ENCODE measurements at places on chromosomes 12 and 14. TPM values are rescaled to one million over a fixed set of nuclear protein-coding genes. Genes with fewer than 3 reads are reported as not detected.

- peaks cover 6% of the 10 kb centered on the region for H3K27me3 ChIP-seq
- no peak for DNase-seq
- no peaks in the 10 kb centered on the region for H3K36me3 ChIP-seq
- H3K4me1 ChIP-seq, result no peaks in the 10 kb centered on the region
- no peak overlapping the region for H3K4me3 ChIP-seq
Observed at GRCh38 chr14:105891631-105892452, 365.5 kb downstream of the TMEM121 start.

DNA sequence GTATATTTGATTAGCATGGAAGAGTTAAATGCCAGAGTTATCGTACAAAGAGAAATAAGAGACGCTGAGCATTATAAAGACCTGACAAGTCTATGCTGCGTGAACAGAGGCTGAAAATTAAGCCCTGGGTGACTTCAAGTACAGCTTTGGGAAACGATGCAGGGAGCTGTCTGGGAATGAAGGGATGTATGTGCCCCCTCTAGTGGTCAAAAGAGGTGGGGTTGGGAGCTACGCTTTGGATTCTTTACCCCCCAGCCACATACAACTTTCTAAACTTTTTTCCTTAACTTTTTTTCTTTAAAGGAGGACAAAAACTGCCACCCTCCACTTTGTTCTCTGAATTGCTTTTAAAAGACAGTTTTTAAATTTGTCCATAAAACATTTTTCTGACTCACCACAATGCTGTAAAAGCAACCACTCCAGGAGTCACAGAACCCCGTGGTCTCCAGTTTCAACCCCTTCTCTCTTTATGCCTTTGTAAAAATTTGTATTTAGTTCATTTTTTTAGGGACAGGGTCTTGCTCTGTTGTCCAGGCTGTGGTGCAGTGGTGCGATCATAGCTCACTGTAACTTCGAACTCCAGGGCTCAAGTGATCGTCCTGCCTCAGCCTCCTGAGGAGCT lies 59.4 kb downstream of the ZNF664 start:
- H3K4me3 ChIP-seq, result no peak overlapping the region
- DNase-seq, result peak; percentile 84
- no peak overlapping the region for H3K27ac ChIP-seq
- H3K36me3 ChIP-seq, result no peaks in the 10 kb centered on the region
- peaks cover 42% of the 10 kb centered on the region for H3K4me1 ChIP-seq

GRCh38 chr14:68305738-68306137 lies 486.2 kb downstream of the RAD51B start:
- H3K27ac ChIP-seq, result no peak overlapping the region
- H3K27me3 ChIP-seq, result no peaks in the 10 kb centered on the region
- no peak for DNase-seq
- no peak overlapping the region for H3K4me3 ChIP-seq

GRCh38 chr14:50875359-50876070 lies 3.7 kb downstream of the ABHD12B start:
- no peak for DNase-seq
- H3K4me3 ChIP-seq, result no peak overlapping the region
- H3K36me3 ChIP-seq, result no peaks in the 10 kb centered on the region
- no peaks in the 10 kb centered on the region for H3K27me3 ChIP-seq
- no peak overlapping the region for H3K27ac ChIP-seq
- H3K4me1 ChIP-seq, result no peaks in the 10 kb centered on the region

- no peaks in the 10 kb centered on the region for H3K4me1 ChIP-seq
- no peak for DNase-seq
- H3K36me3 ChIP-seq, result peaks cover 15% of the 10 kb centered on the region
- no peak overlapping the region for H3K27ac ChIP-seq
- no peak overlapping the region for H3K4me3 ChIP-seq
Observed at GRCh38 chr14:23481979-23482822, 12.7 kb downstream of the NGDN start.

- no peak overlapping the region for H3K4me3 ChIP-seq
- no peaks in the 10 kb centered on the region for H3K36me3 ChIP-seq
- H3K27ac ChIP-seq, result no peak overlapping the region
- no peaks in the 10 kb centered on the region for H3K4me1 ChIP-seq
- no peak for DNase-seq
Observed at GRCh38 chr14:36495666-36496065, 24.4 kb downstream of the NKX2-1 start.

- H3K27me3 ChIP-seq, result no peaks in the 10 kb centered on the region
- no peak overlapping the region for H3K4me3 ChIP-seq
- DNase-seq, result peak; percentile 60
Observed at GRCh38 chr14:77883847-77884238, 83.9 kb downstream of the ADCK1 start.

DNA sequence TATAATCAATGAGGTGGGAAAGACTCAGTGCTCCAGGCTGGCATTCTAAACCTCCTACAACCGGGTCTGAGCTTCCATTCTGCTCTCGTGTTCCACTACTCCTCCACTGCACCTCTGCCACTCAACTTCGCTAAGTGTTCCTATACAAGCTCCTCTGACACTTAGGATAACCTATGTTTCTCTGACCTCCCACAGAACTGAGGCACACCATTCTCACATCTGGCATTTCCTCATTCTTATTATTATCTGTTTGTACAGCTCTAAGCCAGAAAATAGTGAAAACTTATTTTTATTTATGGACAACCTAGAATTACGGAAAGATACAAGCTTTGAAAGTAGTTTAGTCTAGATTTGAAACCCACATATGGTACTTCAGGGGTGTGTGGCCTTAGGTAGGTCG lies 127.0 kb downstream of the MED13L start:
- H3K27ac ChIP-seq, result no peak overlapping the region
- no peaks in the 10 kb centered on the region for H3K36me3 ChIP-seq
- H3K27me3 ChIP-seq, result no peaks in the 10 kb centered on the region
- DNase-seq, result no peak

- H3K36me3 ChIP-seq, result peaks cover 9% of the 10 kb centered on the region
- no peak for DNase-seq
- no peaks in the 10 kb centered on the region for H3K27me3 ChIP-seq
- H3K4me1 ChIP-seq, result no peaks in the 10 kb centered on the region
- H3K27ac ChIP-seq, result no peak overlapping the region
- no peak overlapping the region for H3K4me3 ChIP-seq
Observed at GRCh38 chr14:52902971-52903619, 47.8 kb downstream of the FERMT2 start.

- no peaks in the 10 kb centered on the region for H3K36me3 ChIP-seq
- no peaks in the 10 kb centered on the region for H3K27me3 ChIP-seq
- H3K4me3 ChIP-seq, result no peak overlapping the region
- H3K4me1 ChIP-seq, result peaks cover 38% of the 10 kb centered on the region
- H3K27ac ChIP-seq, result no peak overlapping the region
Observed at GRCh38 chr12:49013428-49013827, 5.1 kb downstream of the PRKAG1 start.

DNA sequence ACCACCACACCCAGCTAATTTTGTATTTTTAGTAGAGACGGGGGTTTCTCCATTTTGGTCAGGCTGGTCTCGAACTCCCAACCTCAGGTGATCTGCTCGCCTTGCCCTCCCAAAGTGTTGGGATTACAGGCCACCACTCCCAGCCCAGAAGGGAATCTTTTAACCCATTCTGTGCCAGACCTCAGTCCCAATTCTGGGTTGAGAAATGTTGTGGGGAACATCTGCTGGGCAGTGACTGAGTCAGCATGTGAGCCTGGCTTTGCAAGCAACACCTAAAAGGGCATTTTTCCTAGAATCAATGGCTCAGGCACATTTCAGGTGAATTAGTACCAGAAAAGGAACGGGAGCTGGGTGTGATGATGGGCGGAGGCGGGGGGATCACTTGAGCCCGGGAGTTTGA lies 7.6 kb upstream of the SPATS2 start:
- H3K27ac ChIP-seq, result no peak overlapping the region
- H3K4me1 ChIP-seq, result no peaks in the 10 kb centered on the region
- no peaks in the 10 kb centered on the region for H3K27me3 ChIP-seq
- DNase-seq, result no peak

GRCh38 chr12:120229071-120229486 lies 28.2 kb upstream of the RPLP0 start:
- H3K27ac ChIP-seq, result peak overlapping the region; percentile 98
- H3K36me3 ChIP-seq, result no peaks in the 10 kb centered on the region
- H3K27me3 ChIP-seq, result no peaks in the 10 kb centered on the region
- H3K4me1 ChIP-seq, result peaks cover 63% of the 10 kb centered on the region

GRCh38 chr14:82239223-82239622 lies 705.6 kb upstream of the SEL1L start:
- H3K27me3 ChIP-seq, result no peaks in the 10 kb centered on the region
- no peaks in the 10 kb centered on the region for H3K36me3 ChIP-seq
- no peak overlapping the region for H3K27ac ChIP-seq
- no peak for DNase-seq
- H3K4me3 ChIP-seq, result no peak overlapping the region

- H3K4me3 ChIP-seq, result no peak overlapping the region
- H3K4me1 ChIP-seq, result peaks cover 7% of the 10 kb centered on the region
- no peak overlapping the region for H3K27ac ChIP-seq
- no peaks in the 10 kb centered on the region for H3K27me3 ChIP-seq
- no peaks in the 10 kb centered on the region for H3K36me3 ChIP-seq
Observed at GRCh38 chr14:100025111-100025510, 40.1 kb upstream of the EVL start.

DNA sequence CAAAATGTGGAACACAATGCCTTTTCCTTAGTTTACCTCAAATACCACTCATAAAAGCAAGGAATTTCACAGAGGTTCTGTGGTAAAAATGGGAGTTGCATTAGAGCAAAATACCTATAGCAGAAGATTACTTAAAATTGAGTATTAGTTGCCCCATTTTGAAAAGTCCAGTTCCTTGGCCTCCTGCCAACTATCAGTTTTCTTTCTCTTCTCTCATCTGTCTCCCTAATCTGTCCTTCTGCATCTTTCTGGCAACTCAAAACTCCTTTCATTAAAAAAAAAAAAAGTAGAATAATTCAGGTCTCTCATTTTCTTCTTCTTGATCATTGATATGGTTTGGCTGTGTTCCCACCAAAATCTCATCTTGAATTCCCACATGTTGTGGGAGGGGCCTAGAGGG lies 127.3 kb downstream of the ATP23 start:
- H3K4me1 ChIP-seq, result peaks cover 21% of the 10 kb centered on the region
- H3K27ac ChIP-seq, result no peak overlapping the region
- H3K27me3 ChIP-seq, result no peaks in the 10 kb centered on the region
- H3K36me3 ChIP-seq, result no peaks in the 10 kb centered on the region
- no peak for DNase-seq

- H3K27ac ChIP-seq, result no peak overlapping the region
- no peak for DNase-seq
- H3K36me3 ChIP-seq, result no peaks in the 10 kb centered on the region
- H3K4me1 ChIP-seq, result no peaks in the 10 kb centered on the region
Observed at GRCh38 chr12:71973687-71974086, 35.0 kb downstream of the TPH2 start.

- peak; percentile 90 for DNase-seq
- H3K27me3 ChIP-seq, result no peaks in the 10 kb centered on the region
- H3K4me1 ChIP-seq, result peaks cover 58% of the 10 kb centered on the region
- H3K36me3 ChIP-seq, result peaks cover 36% of the 10 kb centered on the region
Observed at GRCh38 chr12:109951751-109952150, 44.4 kb downstream of the GIT2 start.

- H3K27me3 ChIP-seq, result no peaks in the 10 kb centered on the region
- H3K4me1 ChIP-seq, result no peaks in the 10 kb centered on the region
- H3K36me3 ChIP-seq, result no peaks in the 10 kb centered on the region
- no peak for DNase-seq
- H3K4me3 ChIP-seq, result no peak overlapping the region
Observed at GRCh38 chr14:67440513-67440912, 28.5 kb upstream of the PLEK2 start.

- H3K27ac ChIP-seq, result no peak overlapping the region
- no peaks in the 10 kb centered on the region for H3K27me3 ChIP-seq
- no peak overlapping the region for H3K4me3 ChIP-seq
- no peaks in the 10 kb centered on the region for H3K36me3 ChIP-seq
Observed at GRCh38 chr12:129467726-129468125, 436.1 kb downstream of the TMEM132D start.

GRCh38 chr12:91702843-91703425 lies 442.7 kb downstream of the BTG1 start:
- no peaks in the 10 kb centered on the region for H3K36me3 ChIP-seq
- no peak overlapping the region for H3K27ac ChIP-seq
- H3K4me3 ChIP-seq, result no peak overlapping the region
- H3K27me3 ChIP-seq, result no peaks in the 10 kb centered on the region

GRCh38 chr14:90500665-90501370 lies 104.0 kb downstream of the CALM1 start:
- H3K4me3 ChIP-seq, result no peak overlapping the region
- no peak for DNase-seq
- H3K36me3 ChIP-seq, result no peaks in the 10 kb centered on the region
- no peak overlapping the region for H3K27ac ChIP-seq

DNA sequence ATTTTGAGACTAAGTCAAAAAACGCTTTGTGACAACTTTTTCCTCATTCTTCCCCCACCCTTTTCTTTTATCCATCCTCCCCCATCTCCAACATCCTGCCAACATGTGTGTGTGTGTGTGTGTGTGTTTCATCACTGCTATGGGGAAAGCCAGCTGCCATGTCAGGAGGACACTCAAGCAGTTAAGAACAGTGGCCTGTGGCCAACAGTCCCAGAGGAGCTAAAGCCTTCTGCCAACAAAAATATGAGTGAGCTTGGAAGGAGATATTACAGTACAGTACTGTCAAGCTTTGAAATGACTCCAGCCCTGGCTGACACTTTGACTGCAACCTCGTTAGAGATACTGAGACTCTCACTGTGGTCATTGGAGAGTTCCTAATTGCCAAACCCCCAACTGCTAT lies 5.0 kb upstream of the CSRP2 start:
- H3K27me3 ChIP-seq, result no peaks in the 10 kb centered on the region
- DNase-seq, result peak; percentile 41
- H3K4me3 ChIP-seq, result no peak overlapping the region
- H3K36me3 ChIP-seq, result no peaks in the 10 kb centered on the region
- H3K4me1 ChIP-seq, result peaks cover 11% of the 10 kb centered on the region

- H3K27ac ChIP-seq, result no peak overlapping the region
- H3K36me3 ChIP-seq, result no peaks in the 10 kb centered on the region
- no peaks in the 10 kb centered on the region for H3K27me3 ChIP-seq
- DNase-seq, result no peak
- H3K4me3 ChIP-seq, result no peak overlapping the region
- H3K4me1 ChIP-seq, result no peaks in the 10 kb centered on the region
Observed at GRCh38 chr14:92493024-92493423, 20.6 kb upstream of the RIN3 start.

DDX54 gene
- 47.6 TPM for total RNA-seq

TAS2R19 gene
- 2.5 TPM for total RNA-seq

STAB2 gene
- total RNA-seq, result 0.73 TPM

RERGL gene
- not detected for total RNA-seq

PRIMA1 gene
- total RNA-seq, result not detected

RNASE1 gene
- total RNA-seq, result not detected

PSEN1 gene
- 25.7 TPM for total RNA-seq

TAS2R30 gene
- 1.7 TPM for total RNA-seq

KRT7 gene
- total RNA-seq, result 1.5 TPM

MYF6 gene
- total RNA-seq, result not detected
